Activated naive CD8-positive, alpha-beta T cell treated with anti-CD3 and anti-CD28 coated beads, Interleukin-2, amount 10 ng/mL, durations not matched to agents 7 days and 5 days (primary cell): ENCODE measurements at places on chromosomes 2 and 18. TPM values are rescaled to one million over a fixed set of nuclear protein-coding genes. Genes with fewer than 3 reads are reported as not detected.
A peak's percentile ranks its signal among the peaks of the same experiment; 100 is the strongest.

The PXDN gene
- total RNA-seq, result 1.8 TPM

The TRABD2A gene
- 85.5 TPM for total RNA-seq

The FSHR gene
- not detected for total RNA-seq

- DNase-seq, result no peak
- H3K27ac ChIP-seq, result no peak overlapping the region
- H3K36me3 ChIP-seq, result no peaks in the 10 kb centered on the region
- no peaks in the 10 kb centered on the region for H3K27me3 ChIP-seq
- H3K4me1 ChIP-seq, result no peaks in the 10 kb centered on the region
Measured at GRCh38 chr18:10051877-10052631, 138.2 kb downstream of the VAPA start.

DNA sequence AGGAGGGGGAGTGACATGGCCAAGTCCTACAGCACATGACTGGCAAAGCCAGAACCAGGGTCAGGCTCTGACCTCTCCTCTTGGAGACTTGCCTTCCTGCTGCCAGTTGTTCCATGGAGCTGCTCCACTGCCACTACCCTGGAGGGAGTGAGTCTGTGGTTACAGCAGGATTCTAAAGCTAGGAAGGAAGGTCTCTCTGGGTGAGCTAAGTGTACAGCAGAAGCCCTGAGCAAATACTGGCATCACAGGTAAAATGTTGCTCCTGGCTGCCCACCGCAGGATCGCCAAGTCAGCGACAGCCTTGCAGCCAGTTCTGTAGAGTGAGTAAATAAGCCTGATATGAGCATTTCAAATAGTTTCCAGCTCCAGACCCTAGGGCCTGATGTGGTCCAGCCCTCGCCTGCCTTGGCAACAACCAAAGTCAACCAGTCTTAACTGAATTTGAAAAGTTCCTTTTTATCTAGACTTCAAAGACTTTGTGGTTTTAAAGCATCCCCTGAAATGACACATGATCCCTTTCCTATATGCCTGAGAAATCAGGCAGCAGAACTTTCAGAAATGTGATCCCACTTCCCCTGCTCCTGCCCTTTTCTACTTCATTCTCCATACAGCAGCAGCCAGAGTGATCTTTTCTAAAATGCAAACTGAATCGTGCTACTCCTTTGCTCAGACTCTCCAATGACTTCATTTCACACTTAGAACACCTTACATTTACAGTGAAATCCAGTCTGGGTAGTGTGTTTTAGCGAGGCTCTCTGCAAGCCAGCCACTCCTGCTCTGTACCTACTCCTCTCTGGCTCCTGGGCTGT lies 114.3 kb downstream of the MGAT5 start:
- no peak for DNase-seq
- H3K27ac ChIP-seq, result peak overlapping the region; percentile 58
- no peaks in the 10 kb centered on the region for H3K27me3 ChIP-seq

- H3K4me3 ChIP-seq, result no peak overlapping the region
- H3K27ac ChIP-seq, result no peak overlapping the region
- no peaks in the 10 kb centered on the region for H3K27me3 ChIP-seq
- H3K4me1 ChIP-seq, result no peaks in the 10 kb centered on the region
Measured at GRCh38 chr18:25053466-25053865, 298.5 kb downstream of the ZNF521 start.
